ENCODE measurements at places on chromosomes 5 and 9. TPM values are rescaled to one million over a fixed set of nuclear protein-coding genes. Genes with fewer than 3 reads are reported as not detected.
A peak's percentile ranks its signal among the peaks of the same experiment; 100 is the strongest.

DNA sequence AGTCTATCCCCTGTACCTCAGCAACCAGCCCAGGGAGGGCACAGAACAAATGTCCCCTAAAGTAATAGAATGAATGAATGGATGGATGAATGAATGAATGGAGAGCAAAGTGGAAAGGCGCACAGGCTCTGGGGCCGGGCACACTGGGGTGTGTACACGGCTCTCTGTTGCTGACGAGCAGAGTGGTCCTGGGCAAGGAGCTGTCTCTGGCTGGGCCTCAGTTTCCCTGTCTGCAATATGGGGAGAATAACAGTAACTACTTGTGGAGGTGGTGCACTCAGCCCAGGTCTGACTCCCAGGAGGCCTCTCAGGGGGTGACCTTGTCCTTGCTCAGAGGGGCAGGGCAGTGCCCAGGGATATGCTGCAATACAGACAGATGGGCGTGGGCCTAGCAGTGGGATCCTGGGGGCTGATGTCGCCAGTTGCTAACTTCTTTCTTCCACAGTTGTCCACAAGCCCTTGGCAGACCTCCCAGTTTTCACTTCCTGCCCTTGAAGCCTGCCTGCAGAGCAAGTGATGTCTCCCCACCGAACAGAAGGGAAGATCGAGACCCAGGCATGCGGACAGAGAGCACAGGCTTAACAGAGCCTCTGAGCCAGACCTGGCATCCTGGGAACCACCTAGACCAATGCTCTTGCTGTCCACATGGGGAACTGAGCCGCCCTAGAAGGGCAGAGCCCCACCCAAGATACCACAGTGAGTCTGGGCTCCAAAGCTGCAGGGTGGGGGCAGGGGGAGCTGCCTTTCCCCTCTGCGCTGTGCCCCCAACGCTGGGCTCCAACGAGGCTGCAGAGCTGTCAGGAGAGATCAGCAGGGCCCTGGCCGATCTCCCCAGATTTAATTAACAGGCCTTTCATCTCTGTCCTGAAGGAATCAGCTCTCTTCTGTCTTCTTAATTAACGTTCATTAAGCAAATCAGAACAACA lies 13.6 kb upstream of the LAMC3 start:
- H3K4me3 ChIP-seq, result no peak overlapping the region
- no peaks in the 10 kb centered on the region for H3K36me3 ChIP-seq
- H3K27me3 ChIP-seq, result peaks cover 9% of the 10 kb centered on the region
- DNase-seq, result no peak
- H3K4me1 ChIP-seq, result peaks cover 2% of the 10 kb centered on the region

GRCh38 chr5:104598285-104598684 lies 1035.7 kb upstream of the NUDT12 start:
- H3K27me3 ChIP-seq, result no peaks in the 10 kb centered on the region
- H3K4me1 ChIP-seq, result no peaks in the 10 kb centered on the region
- H3K36me3 ChIP-seq, result no peaks in the 10 kb centered on the region
- no peak for DNase-seq
- no peak overlapping the region for H3K4me3 ChIP-seq
- H3K27ac ChIP-seq, result no peak overlapping the region

- peaks cover 9% of the 10 kb centered on the region for H3K27me3 ChIP-seq
- no peaks in the 10 kb centered on the region for H3K36me3 ChIP-seq
- no peak overlapping the region for H3K27ac ChIP-seq
- no peak overlapping the region for H3K4me3 ChIP-seq
- no peak for DNase-seq
- no peaks in the 10 kb centered on the region for H3K4me1 ChIP-seq
Measured at GRCh38 chr9:98874721-98875255, 67.3 kb downstream of the GALNT12 start.

DNA sequence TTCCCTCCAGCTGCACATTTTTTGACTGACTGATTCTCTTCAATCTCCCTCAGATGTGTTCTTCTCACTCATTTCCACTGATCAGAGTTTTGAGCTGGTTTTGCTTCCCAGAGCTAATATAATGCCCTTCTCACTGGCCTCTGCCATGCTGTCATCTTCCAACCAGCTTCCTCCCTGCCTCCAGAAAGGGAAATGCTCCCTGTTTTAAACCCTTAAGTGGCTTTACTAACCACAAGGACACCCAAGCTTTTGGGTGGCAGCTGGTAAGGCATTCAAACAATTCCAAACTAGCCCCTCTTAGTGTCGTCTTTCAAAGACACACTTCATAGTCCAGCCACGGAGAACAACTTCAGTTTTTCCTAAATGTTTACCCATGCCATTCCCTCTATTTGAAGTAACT lies 172.5 kb downstream of the CRB2 start:
- H3K4me1 ChIP-seq, result no peaks in the 10 kb centered on the region
- no peaks in the 10 kb centered on the region for H3K27me3 ChIP-seq
- H3K27ac ChIP-seq, result no peak overlapping the region
- peaks cover 32% of the 10 kb centered on the region for H3K36me3 ChIP-seq
- no peak overlapping the region for H3K4me3 ChIP-seq

DNA sequence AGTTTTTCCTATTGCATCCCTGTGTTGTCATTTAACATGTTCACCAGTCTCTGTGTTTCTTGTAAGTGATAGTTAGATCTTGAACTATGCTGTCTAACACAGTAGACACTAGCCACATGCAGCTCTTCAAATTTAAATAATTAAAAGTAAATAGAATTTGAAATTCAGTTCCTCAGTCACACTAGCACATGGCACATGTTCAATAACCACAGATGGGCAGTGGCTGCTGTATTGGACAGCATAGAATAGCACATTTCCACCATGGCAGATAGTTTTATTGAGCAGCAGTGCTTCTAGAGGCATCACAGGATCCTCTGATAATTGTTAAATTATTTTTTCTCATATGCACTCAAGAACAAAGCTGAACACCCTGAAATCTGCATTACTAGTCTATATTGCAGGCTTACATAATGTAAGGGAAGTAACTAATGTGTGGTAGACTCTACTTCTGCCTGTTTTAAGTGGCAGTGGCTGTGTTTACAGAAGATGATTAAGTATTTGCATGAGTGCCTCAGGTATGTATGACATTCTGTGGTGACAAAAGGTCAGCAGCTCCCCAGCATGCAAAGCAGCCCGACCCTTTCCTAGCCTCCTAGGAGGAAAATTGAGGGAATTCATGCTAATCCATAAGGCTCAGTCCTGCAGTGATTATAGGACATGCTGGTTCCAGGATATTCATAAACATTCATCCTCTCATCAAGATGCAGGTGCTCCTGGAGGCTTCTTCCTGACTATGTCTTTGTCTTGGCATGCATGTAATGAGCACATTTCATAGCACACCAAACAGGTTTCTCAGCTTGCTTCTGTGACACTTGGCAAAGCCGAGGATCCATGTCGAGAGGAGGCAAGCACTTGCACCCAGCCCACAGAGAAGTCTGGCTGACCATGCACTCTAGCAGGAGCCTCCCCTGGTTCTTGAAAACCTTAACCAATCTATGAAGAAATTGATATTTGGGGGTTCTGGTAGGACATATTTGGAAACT lies 45.5 kb downstream of the SH3RF2 start:
- H3K27me3 ChIP-seq, result no peaks in the 10 kb centered on the region
- no peak for DNase-seq
- H3K4me1 ChIP-seq, result no peaks in the 10 kb centered on the region
- no peaks in the 10 kb centered on the region for H3K36me3 ChIP-seq

DNA sequence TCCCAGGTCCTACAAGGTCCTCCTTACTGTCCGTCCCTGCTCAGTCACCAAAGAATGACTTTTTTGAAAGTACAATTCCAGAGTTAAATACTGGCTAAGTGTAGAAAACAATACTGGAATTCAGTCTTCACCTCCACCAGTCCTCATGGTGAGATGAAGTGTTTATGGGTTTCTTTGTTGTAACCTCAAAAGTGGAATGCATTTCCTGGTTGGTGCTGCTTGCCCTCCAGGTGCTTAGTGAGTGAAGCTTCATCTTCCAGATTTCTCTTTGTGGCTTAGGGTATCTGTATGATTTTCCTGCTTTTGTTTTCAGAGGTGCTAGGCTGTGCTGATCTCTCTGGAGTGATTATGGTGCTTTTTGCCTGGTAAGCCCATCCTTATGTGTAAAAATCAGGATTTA lies 49.4 kb upstream of the DHFR start:
- no peak overlapping the region for H3K27ac ChIP-seq
- no peaks in the 10 kb centered on the region for H3K27me3 ChIP-seq
- H3K4me1 ChIP-seq, result peaks cover 16% of the 10 kb centered on the region
- no peak for DNase-seq

- peaks cover 97% of the 10 kb centered on the region for H3K4me1 ChIP-seq
- H3K36me3 ChIP-seq, result peaks cover 97% of the 10 kb centered on the region
- peak overlapping the region; percentile 99 for H3K27ac ChIP-seq
- peak overlapping the region; percentile 32 for H3K4me3 ChIP-seq
- no peak for DNase-seq
Measured at GRCh38 chr5:170286386-170286925, 11.1 kb downstream of the LCP2 start.

DNA sequence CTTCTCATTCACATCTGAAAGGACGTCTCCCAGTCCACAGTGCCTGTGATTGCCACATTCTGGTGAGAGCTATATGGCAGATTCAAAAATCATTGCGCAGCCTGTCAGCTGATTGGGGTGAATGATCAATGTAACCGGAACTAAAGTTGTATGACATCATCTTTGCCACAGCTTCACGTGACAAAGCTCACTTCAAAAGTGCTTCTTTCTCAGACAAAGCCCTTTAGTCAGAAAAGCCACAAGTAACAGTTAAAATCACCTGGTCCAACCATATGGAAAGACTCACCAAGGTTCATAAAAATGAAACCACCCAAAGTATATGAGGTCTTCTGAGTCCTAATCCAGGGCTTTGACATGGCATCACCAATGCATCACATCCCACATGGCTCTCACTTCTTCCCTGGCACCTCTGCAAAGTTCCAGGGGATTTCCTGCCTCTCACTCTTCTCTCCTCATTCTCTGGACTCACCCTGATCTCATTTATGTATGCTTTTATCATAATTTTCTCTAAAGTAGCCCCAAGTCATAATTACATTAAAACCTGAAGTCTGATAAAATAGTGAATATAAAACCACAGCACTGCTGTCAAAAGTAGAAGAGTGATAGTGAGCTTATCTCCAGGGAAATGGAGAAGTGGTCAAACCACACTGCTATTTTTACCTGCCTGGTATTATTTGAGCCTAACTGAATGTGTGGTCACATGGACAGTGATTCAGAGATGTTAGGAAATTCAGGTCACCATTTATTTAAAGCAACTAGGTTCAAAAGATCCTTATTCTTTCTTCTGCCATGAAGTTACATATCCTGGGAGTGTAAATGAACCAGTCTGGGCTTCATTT lies 193.1 kb upstream of the PTGER4 start:
- no peaks in the 10 kb centered on the region for H3K27me3 ChIP-seq
- peak; percentile 52 for DNase-seq
- H3K36me3 ChIP-seq, result peaks cover 5% of the 10 kb centered on the region

GRCh38 chr5:119220576-119221197 lies 135.1 kb upstream of the TNFAIP8 start:
- H3K4me3 ChIP-seq, result no peak overlapping the region
- no peak for DNase-seq
- H3K4me1 ChIP-seq, result no peaks in the 10 kb centered on the region
- H3K27me3 ChIP-seq, result no peaks in the 10 kb centered on the region
- peaks cover 9% of the 10 kb centered on the region for H3K36me3 ChIP-seq

DNA sequence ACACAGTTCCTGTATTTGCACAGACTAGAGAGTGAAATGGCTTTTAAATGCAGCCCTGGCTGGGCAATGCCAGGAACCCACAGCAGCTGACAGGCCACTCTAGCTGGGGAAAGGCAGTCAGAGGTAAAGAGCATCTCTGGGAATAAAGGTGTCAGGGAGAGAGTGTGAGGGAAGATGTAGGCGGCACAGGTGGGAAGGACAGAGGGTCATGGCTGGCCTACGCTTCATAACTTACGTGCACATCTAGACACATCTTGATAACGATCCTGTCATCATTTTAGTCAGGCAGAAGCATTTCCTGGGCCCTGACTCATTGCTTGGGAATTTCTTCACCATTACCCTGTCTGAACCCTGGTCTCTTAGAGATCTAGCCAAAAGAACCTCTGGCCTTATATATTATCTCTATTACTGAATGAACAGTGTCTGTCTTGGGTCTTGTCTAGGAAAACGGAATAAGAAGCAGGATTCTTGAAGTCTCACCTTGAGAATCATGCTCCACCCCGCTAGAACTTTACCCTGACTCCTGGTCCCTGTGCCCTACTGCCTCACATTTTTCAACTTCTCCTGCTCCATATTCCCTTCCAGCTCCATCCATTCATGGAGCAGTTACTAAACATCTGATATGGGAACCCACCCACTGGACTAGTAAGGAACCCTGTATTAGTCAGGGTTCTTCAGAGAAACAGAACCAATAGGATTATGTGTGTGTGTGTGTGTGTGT lies 106.4 kb upstream of the ELL2 start:
- peaks cover 42% of the 10 kb centered on the region for H3K4me1 ChIP-seq
- H3K27ac ChIP-seq, result no peak overlapping the region
- H3K36me3 ChIP-seq, result no peaks in the 10 kb centered on the region
- DNase-seq, result no peak
- H3K4me3 ChIP-seq, result no peak overlapping the region

- no peaks in the 10 kb centered on the region for H3K27me3 ChIP-seq
- DNase-seq, result no peak
- H3K4me1 ChIP-seq, result peaks cover 30% of the 10 kb centered on the region
Measured at GRCh38 chr5:39137391-39137790, 63.2 kb upstream of the RICTOR start.

- H3K36me3 ChIP-seq, result peaks cover 55% of the 10 kb centered on the region
- H3K4me3 ChIP-seq, result peak overlapping the region; percentile 93
- H3K4me1 ChIP-seq, result peaks cover 83% of the 10 kb centered on the region
- no peak for DNase-seq
- H3K27ac ChIP-seq, result peak overlapping the region; percentile 95
Measured at GRCh38 chr5:151212406-151212798, 11.5 kb downstream of the CCDC69 start.

DNA sequence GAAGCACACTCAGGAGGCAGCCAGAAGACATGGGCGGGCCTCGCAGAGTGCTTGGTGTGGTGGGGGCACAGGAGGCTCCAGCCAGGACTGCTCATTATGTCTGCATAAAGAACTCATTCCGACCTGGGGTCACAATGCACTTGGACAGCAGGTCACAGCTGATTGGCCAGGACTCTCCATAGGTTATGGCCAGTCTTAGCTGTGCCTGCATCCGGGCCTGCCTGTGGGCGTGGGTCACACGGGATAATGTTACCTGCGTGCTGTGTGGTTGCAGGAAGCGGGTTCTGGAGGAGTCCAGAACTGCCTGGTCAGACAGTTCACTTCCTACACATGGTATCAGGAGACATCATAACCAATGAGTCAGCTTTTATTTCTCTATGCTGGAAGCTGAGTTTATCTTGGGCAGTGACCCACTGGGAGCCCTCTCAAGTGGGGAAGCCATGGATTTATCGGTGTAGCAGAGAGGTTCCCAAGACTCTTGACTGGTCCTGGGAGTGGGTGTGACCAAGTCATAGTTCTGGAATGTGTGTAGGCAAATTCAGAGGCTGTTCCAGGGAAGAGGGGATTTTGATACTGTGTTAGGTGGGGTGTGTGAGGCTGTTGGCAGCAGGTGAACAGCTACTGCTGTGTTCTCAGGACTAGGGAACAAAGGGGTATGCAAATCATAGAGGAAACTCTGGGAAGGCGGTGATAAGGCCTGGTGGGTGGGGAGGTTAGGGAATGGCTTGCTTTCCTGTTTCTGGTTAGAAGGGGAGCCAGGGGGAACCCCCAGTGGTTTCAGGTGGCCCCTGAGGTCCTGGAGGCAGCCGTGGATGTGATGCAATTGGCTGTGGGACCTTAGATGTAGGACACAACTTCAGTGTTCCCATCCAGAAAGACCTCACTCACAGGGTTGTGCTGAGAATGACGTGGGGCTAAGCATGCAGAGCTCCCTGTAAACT lies 51.3 kb downstream of the ARHGEF37 start:
- H3K27me3 ChIP-seq, result no peaks in the 10 kb centered on the region
- peak overlapping the region; percentile 8 for H3K4me3 ChIP-seq
- peaks cover 17% of the 10 kb centered on the region for H3K4me1 ChIP-seq
- H3K27ac ChIP-seq, result peak overlapping the region; percentile 30
- no peaks in the 10 kb centered on the region for H3K36me3 ChIP-seq

Gene SLC6A3
- total RNA-seq, result not detected

Gene GRM6
- total RNA-seq, result not detected

Gene KIF20A
- 57.2 TPM for total RNA-seq

Gene GLRA1
- not detected for total RNA-seq

Gene JAK2
- 35.8 TPM for total RNA-seq

Data from activated naive CD8-positive, alpha-beta T cell treated with anti-CD3 and anti-CD28 coated beads for 36 hours (primary cell).